GM04503 (cell line): ENCODE measurements at places on chromosomes 1 and 21.

DNA sequence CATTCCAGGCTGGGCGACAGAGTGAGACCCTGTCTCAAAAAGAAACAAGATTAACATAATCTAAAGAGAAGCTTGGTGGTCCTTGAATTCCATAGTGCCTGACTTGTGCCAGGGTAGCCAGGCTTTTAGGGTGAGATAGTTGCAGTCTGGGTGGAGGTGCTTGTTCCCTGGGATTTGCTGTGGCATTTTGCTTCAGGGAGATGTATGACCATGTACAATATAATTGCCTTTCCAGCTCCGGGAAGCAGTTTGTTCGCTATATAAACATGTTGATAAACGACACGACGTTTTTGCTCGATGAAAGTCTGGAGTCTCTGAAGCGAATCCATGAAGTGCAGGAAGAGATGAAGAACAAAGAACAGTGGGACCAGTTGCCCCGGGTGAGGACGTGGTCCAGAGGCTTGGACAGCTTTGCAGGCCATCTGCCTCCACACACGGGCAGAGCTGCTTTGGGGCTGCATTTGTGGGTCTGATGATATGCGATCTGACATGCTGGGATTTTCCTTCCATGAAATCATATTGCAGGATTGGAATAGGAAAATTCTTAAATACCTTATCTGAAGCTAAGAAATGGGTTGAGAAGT lies 49.4 kb upstream of the KIF1B start:
- no peak for DNase-seq

GRCh38 chr1:231526536-231526935 lies 1.9 kb upstream of the TSNAX start:
- DNase-seq: no peak

DNA sequence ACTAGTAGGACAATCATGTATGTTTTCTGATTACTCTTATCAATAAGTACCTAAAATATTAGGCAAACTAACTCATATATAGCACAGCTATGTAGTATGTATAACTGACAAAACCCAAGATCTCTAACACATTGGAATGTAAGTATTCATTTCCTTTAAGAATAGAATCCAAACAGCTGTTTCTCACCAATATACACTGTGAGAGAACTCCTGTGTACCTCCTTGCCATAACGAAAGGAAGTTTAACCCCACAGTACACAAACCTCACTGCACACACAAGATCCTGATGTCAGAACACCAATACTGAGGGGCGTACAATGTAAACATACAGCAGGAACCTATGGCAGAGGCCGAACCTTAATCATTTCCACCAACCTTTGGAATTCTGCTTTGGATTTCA lies 113.0 kb downstream of the SMYD3 start:
- DNase-seq: no peak

GRCh38 chr1:149843431-149844041 lies 55.8 kb upstream of the BOLA1 start:
- DNase-seq: no peak

- DNase-seq: no peak
These were observed 78.9 kb downstream of the CAMTA1 start for GRCh38 chr1:6864166-6864565.

- DNase-seq: no peak
These were observed 1.2 kb downstream of the PTPN14 start for GRCh38 chr1:214550013-214550856.

DNA sequence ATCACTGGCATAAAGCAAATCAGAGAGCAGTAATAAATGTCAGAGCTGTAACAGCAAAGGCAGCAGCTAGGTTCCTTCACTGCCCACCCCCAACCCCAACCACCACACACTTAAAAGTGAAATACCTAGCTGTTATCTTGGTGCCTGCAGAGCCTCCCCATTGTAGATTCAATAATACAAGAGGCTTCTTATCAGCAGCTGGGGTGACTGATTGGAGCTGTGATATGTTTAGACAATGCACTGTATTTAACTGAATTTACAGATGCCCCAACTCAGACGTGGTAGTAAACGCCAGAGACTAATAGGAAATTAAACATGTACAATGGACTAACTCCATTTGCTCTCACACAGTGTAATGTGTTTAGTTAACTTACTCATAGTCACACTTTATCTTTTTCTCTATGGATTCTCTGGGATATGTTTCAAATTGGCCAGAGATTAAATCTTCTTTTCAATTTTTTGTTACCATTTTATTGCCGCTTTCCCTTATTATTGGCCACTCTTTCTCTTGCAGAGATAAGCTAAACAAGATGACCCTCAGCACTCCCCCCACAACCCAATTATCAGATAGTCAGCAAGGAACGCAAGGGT lies 117.1 kb downstream of the ESRRG start:
- no peak for DNase-seq

DNA sequence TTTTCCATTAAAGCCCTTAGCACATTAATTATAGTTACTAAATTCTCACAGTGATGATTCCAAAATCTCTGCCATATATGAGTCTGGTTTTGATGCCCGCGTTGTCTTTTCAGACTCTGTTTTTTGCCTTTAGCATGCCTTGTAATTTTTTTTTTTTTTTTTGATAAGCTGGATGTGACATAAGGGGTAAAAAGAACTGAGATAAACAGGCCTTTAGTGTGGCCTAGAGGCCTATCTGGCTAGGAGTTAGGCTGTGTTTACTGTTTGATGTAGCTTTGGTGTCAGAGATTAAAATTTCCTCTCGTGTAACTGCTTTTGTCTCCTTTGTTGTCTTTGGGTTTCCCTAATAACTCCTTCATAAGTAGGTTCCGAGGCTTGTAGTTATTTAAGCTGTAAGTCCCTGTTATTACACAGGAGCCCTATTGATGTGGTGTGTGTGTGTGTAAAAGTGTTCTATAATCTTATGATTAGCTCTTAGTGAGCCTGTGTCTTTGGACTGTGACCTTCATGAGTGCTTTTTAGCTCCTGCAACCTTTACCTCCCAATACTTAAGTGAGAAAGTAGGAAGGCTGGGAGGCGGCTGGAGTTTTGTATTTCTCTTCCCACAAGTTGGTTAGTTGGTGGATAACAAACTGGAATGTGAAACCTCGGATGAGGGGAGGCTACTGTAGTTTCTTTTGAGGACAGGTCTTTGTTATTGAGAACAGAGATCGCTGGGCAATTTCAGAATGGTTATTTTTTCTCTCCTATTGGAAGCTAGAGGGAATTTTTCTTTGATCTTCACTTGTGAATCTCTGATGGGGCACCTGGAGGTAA lies 19.3 kb downstream of the HS2ST1 start:
- DNase-seq: no peak

GRCh38 chr1:16605532-16606505 lies 7.5 kb downstream of the NBPF1 start:
- no peak for DNase-seq

DNA sequence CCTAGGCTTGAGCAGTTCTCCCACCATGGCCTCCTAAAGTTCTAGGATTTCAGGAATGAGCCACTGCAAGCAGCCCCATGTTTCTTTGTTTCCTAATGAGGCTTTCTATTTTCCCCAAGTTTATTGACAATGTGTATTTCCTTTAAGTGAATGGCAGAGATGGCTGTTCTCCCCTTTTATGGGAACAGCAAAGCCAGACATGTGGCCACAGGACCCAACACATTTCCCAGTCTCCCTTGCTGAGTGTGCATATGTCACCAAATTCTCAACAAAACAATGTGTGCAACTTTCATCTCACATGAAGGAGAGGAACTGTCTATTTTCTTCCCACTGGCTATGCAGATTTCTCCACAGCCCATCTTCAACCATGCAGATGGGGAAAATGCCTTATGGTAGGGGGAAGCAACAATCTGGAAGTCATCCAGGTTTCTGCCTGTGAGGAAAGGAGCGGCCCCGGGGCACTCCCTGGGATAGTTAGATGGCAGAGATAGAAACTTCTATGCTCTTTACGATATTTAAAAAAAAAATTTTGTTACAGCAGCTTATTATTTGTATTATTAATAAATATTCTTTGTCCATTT lies 28.6 kb upstream of the MAP10 start:
- DNase-seq: no peak

- no peak for DNase-seq
These were observed 2.2 kb downstream of the SIM2 start for GRCh38 chr21:36700971-36701755.

DNA sequence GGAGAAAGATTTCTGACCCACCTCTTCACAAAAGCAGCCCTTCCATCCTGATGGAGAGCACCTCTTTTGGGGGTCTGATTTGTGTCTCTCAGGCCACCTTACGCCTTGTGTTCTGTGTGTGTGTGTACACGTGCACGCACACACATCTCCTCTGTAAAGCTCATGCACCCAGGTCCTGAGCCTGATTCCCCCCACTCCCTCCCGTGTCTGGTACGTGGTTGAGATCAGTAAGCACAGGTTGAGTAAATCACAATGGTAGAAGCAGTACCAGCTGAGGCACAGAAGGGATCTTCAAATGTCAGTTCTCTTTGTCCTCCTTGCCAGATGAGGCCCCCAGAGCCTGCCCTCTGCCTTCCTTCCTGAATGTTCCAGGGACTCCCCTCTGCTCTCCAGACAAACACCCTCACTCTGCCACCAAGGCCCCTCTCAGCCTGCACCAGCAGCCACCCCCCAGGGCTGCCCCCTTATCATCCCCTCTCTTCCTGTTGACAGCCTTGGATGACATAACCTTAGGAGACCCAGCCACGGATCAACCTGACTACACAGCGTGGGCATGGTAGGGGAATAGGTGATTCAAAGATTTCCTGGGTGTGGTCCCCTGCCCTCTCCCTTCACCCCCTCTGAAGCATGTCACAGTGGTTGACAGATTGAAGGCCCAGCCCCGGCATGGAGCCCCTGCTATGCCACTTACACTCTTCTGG lies 112.8 kb downstream of the HIVEP3 start:
- no peak for DNase-seq
